ENCODE measurements at places on chromosomes 3 and 15.

DNA sequence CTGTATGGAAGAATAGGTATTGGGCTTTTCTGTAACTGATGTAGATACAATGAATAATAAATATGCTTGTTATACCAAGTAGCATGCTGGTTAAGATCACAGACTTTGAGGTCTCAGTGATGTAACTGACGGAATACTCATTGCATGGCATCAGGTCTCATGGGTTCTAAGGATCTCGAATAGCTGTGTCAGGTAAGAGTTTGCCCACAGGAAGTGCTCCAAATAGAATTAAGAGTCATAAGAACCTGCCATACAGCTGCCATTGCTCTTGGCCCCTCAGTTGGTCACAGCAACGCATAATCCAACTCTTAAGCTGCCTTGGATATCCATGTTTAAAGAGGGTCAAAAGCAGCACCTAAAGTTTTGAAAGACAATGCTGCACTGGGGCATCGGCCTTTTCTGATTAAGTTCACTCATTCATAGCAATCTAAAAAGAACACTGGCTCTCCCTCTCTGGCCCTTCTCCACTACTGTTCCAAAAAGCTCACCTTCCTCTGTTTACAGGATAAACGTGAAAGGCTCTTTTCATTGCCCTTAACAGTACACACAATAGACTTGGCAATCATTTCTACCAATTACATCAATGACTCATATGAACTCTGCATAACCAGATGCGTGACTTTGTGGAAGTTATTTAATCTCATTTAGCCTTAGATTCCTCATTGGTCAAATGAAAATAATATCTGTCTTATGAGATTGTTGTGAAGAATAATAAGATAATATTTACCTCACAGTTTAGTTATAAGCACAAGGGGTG lies 74.6 kb downstream of the ZBTB20 start:
- DNase-seq: no peak
- H3K27ac ChIP-seq: peak overlapping the region; percentile 78
- H3K4me3 ChIP-seq: no peak overlapping the region
- H3K4me1 ChIP-seq: no peaks in the 10 kb centered on the region
- no peaks in the 10 kb centered on the region for H3K36me3 ChIP-seq

DNA sequence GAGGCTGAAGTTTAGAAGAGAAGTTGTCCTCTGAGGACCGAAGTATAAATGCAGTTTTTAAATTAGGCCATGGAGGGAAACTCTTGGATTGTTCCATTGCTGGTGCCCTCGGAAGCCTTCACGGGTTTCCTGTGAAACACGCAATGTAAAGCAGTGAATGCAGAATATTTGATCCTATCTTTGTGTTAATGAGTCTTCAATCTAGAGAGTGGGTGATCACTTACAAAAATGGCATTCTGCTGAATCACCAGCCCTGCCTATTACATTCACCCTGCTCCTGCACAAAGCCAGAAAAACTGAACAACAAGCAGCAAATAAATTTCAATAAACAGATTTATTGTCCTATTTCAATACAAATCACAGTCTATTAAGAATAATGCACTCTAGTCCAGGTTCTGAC lies 1063.9 kb downstream of the FHIT start:
- H3K27me3 ChIP-seq: no peaks in the 10 kb centered on the region
- no peaks in the 10 kb centered on the region for H3K36me3 ChIP-seq
- no peaks in the 10 kb centered on the region for H3K4me1 ChIP-seq
- no peak for DNase-seq
- H3K27ac ChIP-seq: no peak overlapping the region

DNA sequence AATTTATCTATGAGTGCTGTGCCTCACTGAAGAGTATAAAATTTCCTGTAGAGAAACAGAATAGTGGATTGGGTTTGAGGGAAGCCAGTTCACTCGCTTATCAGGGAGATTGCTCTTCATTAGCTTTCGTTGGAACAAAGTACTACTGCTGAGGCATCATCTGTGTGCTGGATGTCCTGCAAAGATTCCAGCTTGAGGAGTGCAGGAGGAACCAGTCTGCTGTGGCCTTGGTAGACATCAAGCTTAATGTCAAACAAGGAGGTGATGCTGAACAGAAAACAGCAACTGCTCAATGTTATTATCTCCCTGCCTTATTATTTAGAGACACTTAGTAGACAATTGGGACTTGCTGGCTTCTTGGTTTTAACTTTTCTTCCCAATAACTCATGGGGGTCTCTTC lies 297.5 kb upstream of the DPH6 start:
- DNase-seq: no peak
- no peak overlapping the region for H3K27ac ChIP-seq
- no peaks in the 10 kb centered on the region for H3K36me3 ChIP-seq
- no peaks in the 10 kb centered on the region for H3K27me3 ChIP-seq
- H3K4me1 ChIP-seq: no peaks in the 10 kb centered on the region
- no peak overlapping the region for H3K4me3 ChIP-seq

DNA sequence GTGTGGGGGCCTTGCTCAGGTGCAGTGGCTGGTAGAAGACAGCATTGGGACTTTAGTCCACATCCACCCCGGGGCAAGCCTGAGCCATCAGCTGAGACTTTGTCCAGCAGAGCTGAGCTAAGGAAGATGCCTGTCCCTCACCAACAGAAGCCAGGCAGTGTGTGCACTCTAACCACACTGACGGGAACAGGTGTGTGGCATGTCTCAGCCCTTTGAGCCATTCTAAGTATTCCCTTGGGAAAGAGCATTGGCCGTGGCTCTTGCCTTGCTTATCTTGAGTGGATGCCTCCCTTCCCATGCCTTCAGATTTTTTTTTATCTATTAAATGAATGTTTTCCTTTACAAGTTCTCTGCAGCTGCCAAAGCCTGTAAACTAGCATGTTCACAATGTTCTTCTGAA lies 3.5 kb downstream of the GABRA5 start:
- H3K36me3 ChIP-seq: no peaks in the 10 kb centered on the region
- no peaks in the 10 kb centered on the region for H3K4me1 ChIP-seq
- no peak overlapping the region for H3K4me3 ChIP-seq
- H3K27ac ChIP-seq: no peak overlapping the region

- no peak overlapping the region for H3K27ac ChIP-seq
- no peaks in the 10 kb centered on the region for H3K27me3 ChIP-seq
- no peaks in the 10 kb centered on the region for H3K36me3 ChIP-seq
- no peak overlapping the region for H3K4me3 ChIP-seq
- no peak for DNase-seq
- H3K4me1 ChIP-seq: no peaks in the 10 kb centered on the region
These were observed 36.6 kb downstream of the OSTN start for GRCh38 chr3:191235331-191236314.

- no peaks in the 10 kb centered on the region for H3K36me3 ChIP-seq
- H3K4me1 ChIP-seq: no peaks in the 10 kb centered on the region
- no peak overlapping the region for H3K27ac ChIP-seq
- no peaks in the 10 kb centered on the region for H3K27me3 ChIP-seq
- no peak for DNase-seq
These were observed 7.1 kb upstream of the SLC30A4 start for GRCh38 chr15:45529613-45530012.

DNA sequence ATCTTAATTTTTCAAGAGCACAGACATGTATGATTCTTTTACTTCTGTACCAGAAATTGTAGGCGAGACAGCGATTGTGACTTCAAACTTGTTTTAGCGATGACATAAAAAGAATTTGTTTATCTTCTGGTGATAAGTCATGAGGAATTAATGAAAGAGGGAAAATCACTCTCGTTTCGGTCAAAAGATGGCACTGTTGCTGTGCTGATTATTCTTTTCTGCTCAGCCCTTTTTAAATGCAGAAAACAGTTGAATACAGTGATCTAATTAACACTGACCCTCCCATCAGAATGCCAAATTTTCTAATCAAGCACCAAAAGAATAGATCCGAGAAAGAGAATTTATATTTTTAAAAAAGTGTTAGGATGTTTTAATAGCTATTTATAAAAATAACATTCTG lies 52.6 kb downstream of the NSUN3 start:
- no peak for DNase-seq
- no peaks in the 10 kb centered on the region for H3K4me1 ChIP-seq
- no peaks in the 10 kb centered on the region for H3K27me3 ChIP-seq
- no peaks in the 10 kb centered on the region for H3K36me3 ChIP-seq
- H3K4me3 ChIP-seq: no peak overlapping the region
- H3K27ac ChIP-seq: no peak overlapping the region

DNA sequence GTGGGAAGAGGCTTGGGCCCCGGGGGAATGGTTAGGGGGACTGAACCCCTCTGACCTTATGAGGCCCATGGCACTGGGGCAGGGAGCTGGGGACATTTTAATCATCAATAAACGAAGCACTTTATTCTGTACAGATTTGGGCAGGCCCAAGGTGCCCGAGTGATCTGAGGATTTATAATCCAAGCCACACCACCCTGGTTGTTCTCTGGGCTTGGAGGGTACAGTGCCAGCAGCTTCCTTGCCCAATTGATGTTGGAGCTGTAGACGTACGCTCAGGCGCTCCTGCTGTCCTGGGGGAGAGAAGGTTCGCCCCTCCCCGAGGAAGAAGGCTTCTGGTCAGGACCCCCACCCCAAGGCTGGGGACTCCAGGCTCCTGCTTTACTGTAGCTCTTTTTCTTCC lies 12.5 kb downstream of the ZBTB47 start:
- DNase-seq: no peak
- no peaks in the 10 kb centered on the region for H3K27me3 ChIP-seq
- no peaks in the 10 kb centered on the region for H3K4me1 ChIP-seq
- H3K4me3 ChIP-seq: no peak overlapping the region
- no peak overlapping the region for H3K27ac ChIP-seq

DNA sequence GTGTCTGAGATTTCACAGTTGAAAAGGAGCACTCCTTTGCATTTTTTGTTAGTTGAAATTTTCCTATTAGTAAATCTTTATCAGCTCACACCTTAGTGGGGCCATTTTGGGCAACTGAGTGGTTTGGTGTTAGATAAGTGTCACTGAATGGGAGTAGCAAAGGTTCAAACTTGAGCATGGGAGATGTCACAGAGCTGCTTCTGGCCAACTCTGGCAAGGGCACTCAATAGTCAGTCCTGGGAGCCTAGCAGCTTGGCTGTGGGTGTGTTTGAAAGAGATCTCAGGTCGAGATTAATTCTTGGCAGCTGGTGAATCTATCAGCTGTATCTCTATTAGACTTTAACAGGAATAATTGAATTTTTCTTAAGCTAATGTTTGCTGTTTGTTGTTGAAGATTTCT lies 579.3 kb downstream of the EDEM1 start:
- H3K27me3 ChIP-seq: no peaks in the 10 kb centered on the region
- H3K4me1 ChIP-seq: no peaks in the 10 kb centered on the region
- DNase-seq: no peak
- no peaks in the 10 kb centered on the region for H3K36me3 ChIP-seq
- H3K27ac ChIP-seq: no peak overlapping the region
- no peak overlapping the region for H3K4me3 ChIP-seq

- no peaks in the 10 kb centered on the region for H3K4me1 ChIP-seq
- H3K36me3 ChIP-seq: no peaks in the 10 kb centered on the region
- no peak overlapping the region for H3K4me3 ChIP-seq
- H3K27me3 ChIP-seq: no peaks in the 10 kb centered on the region
These were observed 24.1 kb downstream of the CTDSPL start for GRCh38 chr3:37885814-37886213.

- peaks cover 24% of the 10 kb centered on the region for H3K4me1 ChIP-seq
- H3K4me3 ChIP-seq: peak within 1 kb of the TSS; percentile 82
- H3K27ac ChIP-seq: peak within 1 kb of the TSS; percentile 100
These were observed at the start of gene BHLHE40 for GRCh38 chr3:4979428-4980228. Gene BHLHE40 (plus strand): TSS chr3:4979437. CDS start chr3:4979719, 282 bp downstream.
